ENCODE measurements at places on chromosomes 12 and 14.

DNA sequence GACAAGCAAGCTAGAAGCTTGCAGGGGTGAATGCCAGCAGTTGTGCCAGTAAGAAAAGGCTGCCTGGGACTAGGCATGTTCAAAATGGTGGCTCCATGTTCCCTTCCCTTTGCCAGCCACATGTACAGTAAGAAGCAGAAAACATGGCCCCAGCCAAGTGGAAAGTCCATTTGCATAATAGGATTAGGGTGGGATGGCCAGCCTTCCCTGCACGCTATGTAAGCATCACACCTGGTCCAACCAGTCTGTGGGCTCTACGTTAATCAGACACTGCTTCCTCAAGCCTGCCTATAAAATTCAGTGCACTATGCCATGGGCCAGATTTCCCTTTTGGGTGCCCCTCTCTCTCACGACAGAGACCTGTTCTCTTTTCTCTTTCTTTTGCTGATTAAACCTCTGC, 288.4 kb downstream of the GXYLT1 start:
- DNase-seq = no peak

GRCh38 chr12:14018080-14018479, 36.7 kb upstream of the GRIN2B start:
- no peak for DNase-seq

DNA sequence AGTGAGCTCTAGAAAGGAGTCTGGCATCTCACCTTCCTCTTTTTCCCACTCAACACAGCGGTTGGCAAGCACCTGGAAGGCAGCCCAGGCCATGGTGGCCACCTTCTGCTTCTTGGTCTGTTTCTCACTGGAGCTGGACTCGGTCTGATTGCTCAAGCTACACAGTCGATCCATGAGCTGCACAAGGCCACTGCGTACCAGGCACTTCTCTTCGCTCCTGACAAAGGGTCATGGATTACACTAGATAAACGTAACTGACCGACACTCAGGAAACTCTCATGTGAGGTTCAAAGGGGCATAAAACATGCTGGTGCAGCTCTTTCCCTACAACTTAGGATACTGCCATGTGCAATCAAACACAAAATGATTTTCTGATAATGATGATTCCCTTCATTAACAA, 113.7 kb downstream of the TRAFD1 start:
- no peak for DNase-seq

DNA sequence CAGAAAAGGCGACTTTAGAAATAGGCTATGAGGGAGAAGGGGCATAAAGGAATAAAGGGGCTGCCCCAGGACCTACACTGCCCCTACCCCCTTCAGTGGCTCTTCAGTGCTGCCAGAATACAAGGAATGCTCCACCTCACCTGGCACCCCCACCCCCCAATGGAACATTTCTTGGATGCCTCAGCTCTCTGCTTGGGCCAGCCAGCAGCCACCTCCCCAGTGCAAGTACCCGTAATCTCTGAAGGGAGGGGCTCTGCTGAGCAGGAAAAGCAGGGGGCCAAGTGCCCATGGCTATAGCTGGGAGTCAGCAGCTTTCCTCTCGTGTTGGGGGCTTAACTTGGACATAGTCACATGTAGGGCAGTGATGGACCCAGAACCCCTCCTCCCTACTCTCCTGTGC, 33.3 kb downstream of the BAZ2A start:
- DNase-seq = no peak

GRCh38 chr12:16504200-16504599, 101.8 kb downstream of the LMO3 start:
- DNase-seq = no peak

DNA sequence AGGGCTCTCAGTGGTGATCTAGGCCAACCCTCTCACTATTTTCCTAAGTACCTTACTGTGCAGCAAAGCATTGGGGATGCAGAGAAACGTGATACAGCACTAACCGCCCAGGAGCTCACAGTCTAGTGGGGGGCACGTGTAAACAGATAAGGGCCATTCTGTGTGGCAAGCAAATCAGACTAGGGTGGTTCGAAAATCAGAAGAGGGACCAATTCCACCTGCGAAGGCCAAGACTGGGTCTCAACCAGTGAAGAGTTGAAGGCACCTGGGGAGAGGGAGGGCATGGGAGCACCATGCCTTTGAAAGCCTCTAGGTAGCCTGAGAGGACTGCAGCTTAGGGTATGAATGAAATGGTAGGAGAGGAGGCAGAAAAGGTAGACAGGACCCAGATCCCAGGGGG, 2.2 kb downstream of the PITPNM2 start:
- DNase-seq = no peak

- DNase-seq = peak; percentile 21
Measured at GRCh38 chr12:106301611-106302321, 767 bp upstream of the TCP11L2 start.

GRCh38 chr14:55731881-55732498, 152.0 kb downstream of the KTN1 start:
- no peak for DNase-seq

DNA sequence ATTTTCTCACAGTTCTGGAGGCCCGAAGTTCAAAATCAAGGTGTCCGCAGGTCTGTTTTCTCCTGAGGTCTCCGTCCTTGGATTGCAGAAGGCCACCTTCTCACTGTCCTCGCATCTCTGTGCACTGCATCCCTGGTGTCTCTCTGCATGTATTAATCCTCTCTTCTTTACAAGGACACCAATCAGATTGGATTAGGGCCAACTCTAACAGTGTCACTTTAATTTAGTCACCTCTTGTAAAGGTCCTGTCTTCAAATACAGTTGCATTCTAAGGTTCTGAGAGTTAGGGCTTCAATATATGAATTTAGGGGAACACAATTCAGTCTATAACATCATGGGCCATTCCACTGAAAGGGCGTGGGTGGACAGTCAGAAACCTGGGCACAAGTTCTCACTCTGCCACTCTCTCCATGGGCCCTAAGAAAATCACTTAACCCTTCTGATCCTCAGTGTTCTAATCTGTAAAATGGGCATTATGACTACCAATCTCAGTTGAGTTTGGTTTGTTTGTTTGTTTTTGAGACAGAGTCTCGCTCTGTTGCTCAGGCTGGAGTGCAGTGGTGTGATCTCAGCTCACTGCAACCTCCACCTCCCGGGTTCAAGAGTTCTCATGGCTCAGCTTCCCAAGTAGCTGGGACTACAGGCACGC, 41.6 kb upstream of the FGD4 start:
- DNase-seq = no peak

DNA sequence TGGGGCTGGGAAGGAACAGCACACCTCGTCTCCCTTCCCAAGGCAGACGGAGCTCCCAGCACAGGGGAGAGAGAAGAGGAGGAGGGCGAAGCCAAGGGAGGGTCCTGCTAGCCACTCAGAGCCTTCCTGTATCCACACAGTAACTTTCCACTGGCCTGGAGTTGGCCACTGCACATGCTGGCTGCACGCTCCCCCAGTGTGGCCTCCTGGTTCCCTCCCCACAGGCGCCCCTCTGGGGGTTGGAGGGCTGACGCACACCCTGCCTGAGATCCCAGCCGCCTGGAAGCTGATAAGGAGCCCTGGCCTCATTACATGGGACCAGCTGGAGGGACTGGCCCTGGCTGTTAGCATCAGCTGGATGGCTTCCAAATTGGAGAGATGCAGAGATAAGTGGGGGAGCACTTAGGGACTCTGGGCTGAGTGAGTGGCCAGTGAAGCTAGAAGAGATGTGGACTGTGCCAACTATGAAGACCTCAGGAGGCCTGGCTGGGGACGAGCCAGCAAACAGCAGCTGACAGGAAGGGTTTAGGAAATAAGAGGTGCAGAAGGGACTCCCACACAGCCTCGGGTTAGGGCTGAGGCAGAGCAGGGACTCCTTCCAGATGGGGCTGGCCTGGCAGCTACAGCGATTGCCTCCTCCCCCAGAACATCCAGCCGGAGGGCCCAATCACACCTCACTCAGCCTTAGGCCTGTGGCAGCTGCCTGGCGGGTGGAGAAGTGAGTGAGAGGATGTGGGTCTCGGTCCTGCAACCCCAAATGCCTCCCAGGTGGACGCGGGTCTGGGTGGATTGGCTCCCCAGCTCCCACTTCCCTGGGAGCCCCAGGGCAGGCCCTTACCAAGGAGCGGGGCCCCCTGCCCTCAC, 26.3 kb upstream of the BCDIN3D start:
- DNase-seq = peak; percentile 97

DNA sequence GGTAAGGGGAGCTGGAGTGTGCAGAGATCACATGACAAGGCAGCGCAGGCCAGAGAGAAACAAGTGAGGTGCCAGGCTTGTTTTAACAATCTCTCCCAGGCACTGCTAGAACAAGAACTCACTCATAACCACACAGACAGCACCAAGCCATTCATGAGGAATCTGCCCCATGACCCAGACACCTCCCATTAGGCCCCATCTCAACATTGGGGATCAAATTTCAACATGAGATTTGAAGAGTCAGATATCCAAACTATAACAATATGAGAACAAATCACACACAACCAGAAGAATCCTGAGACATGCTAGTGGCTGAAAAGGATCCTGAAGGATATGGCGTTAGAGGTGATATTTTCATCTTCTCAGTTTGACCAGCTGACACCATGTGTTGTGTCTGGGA, 21.9 kb downstream of the OR6J1 start:
- DNase-seq = no peak

DNA sequence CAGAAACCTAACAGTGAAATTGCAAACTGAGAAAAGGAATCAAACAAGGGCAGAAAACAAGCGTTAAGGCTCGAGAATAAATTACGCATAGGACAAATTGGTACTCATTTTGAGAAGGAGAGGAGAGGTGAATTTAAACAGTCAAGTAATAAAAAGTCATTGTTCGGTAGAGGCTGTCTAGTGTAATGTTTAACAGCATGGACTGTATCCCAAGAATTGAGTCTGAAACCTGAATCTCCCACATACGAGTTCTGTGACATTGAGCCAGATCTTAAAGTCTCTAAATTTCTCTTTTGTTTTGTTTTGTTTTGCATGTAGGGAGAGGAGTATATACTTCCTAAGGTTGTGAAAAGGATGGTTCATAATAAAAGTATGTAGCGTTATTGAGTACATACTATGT, 216.5 kb upstream of the BTG1 start:
- DNase-seq = no peak

- DNase-seq = peak; percentile 16
Measured at GRCh38 chr12:46160101-46160980, 108.5 kb downstream of the SLC38A1 start.

- no peak for DNase-seq
Measured at GRCh38 chr12:67437011-67437410, 167.9 kb downstream of the CAND1 start.

DNA sequence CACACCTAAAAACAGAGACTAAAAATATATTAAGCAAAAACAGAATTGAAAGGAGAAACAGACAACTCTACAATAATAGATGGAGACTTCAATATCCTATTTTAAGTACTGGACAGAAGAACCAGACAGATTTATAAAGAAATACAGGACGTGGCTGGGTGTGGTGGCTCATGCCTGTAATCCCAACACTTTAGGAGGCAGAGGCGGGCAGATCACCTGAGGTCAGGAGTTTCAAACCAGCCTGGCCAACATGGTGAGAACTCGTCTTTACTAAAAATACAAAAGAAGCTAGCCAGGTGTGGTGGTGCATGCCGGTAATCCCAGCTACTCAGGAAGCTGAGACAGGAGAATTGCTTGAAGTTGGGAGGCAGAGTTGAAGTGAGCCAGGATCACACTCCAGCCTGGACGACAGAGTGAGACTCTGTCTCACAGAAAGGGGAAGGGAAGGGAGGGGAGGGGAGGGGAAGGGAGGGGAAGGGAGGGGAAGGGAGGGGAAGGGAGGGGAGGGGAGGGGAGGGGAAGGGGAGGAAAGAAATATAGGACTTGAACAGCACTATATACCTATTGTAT, 53.0 kb downstream of the CDK17 start:
- no peak for DNase-seq

DNA sequence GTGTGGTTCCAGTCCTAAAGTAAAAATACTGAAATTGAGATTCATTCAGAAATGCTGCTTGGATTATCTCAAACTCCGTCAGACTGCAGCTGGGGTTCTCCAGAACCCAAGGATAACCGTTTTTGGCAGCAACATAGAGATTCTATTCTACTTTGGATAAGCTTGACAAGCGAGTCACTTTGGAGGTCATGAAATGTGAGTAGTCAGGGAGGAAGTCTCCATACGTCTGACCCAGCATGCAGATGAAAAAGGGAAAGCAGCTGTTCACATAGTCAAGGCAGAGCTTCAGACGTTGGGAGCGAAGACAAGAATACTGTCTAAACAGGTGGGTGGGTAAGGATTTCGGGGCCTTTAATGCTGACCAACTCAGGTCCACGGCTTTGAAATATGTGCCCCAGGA, 14.9 kb upstream of the HSP90B1 start:
- DNase-seq = no peak

GRCh38 chr14:37223947-37224474, 26.3 kb downstream of the MIPOL1 start:
- no peak for DNase-seq

DNA sequence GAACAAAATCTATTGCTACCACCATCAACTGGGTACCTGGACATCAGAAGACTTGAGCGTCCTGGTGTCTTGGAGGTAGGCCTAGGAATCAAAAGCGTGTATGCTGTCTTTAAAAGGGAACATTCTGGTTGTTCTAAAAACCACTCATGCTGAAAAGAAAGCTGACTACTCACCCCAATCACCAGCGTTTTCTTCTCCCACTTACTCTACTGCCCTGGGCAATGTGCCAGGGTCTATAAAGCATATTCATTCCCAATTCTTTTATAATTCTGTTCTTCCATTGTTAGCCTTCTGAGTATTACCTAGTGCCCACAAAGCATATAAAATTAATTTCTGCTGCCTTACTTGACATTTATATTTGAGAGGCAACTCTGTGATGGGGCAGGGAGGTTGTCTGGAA, 133.4 kb downstream of the KCNA5 start:
- no peak for DNase-seq

- DNase-seq = no peak
Measured at GRCh38 chr12:26535826-26536225, 297.2 kb downstream of the ITPR2 start.

GRCh38 chr12:122850695-122851350, 15.6 kb downstream of the HIP1R start:
- DNase-seq = no peak

DNA sequence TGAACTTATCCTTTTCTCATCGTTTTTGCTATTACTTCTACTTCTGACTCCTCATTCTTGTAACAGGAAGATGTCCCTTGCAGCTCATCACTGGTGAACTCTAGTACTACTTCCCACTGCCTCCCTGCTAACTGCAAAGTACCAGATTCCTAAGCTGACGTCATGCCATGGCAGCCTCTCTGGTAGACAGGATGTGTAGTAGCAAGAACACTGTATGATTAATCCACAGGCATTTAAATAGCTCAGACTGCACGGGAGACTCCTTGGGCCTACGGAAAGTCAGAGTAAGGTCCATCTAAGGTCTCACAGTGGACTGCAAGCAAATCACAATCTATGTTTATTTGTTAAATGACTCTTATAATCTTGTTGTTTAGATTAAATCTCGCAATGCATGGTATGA, 43.5 kb downstream of the DNAI7 start:
- peak; percentile 84 for DNase-seq

- no peak for DNase-seq
Measured at GRCh38 chr14:91873471-91874415, 6.4 kb upstream of the TC2N start.

DNA sequence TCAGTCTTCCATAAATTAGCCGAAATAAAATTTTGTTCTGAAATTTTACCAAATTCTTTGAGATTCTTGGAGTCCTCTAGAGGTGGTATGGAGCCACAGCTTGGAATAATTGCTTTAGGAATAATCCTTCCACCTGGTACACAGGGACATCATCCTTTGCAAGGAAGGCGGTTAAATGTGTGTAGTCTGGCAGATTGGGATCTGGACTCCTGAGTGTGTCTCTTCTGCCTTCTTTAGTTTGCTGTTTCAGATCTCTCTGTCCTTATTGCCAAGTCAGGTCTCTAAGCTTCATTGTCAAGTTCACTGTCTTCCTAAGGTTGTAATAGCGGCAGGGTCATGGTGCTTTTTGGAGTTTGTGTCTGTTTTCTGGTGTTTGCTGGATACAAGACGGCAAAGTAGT, 393.9 kb upstream of the RGS6 start:
- DNase-seq = no peak

Data from hepatic stellate cell (primary cell).